Activated T-cell treated with anti-CD3 and anti-CD28 coated beads, Interleukin-2, amount 50 U/mL, for 4 hours (primary cell): ENCODE measurements at places on chromosomes 1 and 21. TPM values are rescaled to one million over a fixed set of nuclear protein-coding genes. Genes with fewer than 3 reads are reported as not detected.
A peak's percentile ranks its signal among the peaks of the same experiment; 100 is the strongest.

Gene ANGPTL3
- not detected for total RNA-seq

Gene LCA5L
- total RNA-seq, result 0.40 TPM

Gene RCSD1
- total RNA-seq, result 20.6 TPM

Gene TAS1R1
- total RNA-seq, result not detected

Gene GREM2
- total RNA-seq, result not detected

GRCh38 chr21:44694776-44695175 is 2.2 kb upstream of the KRTAP10-12 start:
- no peak for DNase-seq

GRCh38 chr1:227562933-227563323 is 428 bp upstream of the ZNF678 start:
- DNase-seq, result no peak

- DNase-seq, result no peak
Observed at GRCh38 chr1:82695443-82695842, 894.7 kb downstream of the ADGRL2 start.

DNA sequence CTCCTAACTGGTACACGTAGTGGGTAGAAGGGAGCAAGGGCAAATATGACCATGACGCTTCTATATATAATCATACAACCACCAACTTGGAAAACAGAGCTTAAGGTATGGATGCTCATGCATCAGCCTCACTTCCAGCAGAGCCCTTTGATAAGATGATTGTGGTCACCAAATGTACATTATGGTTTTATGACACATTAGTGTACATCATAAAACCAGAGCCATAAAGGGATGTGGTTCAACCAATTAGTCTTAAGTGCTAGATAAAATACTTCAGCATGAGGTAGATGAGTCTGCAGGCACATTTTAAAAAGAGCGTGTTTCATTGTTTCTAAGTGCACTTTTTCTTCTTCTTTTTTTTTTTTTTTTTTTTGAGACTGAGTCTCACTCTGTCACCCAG is 43.7 kb downstream of the NIBAN1 start:
- no peak for DNase-seq

DNA sequence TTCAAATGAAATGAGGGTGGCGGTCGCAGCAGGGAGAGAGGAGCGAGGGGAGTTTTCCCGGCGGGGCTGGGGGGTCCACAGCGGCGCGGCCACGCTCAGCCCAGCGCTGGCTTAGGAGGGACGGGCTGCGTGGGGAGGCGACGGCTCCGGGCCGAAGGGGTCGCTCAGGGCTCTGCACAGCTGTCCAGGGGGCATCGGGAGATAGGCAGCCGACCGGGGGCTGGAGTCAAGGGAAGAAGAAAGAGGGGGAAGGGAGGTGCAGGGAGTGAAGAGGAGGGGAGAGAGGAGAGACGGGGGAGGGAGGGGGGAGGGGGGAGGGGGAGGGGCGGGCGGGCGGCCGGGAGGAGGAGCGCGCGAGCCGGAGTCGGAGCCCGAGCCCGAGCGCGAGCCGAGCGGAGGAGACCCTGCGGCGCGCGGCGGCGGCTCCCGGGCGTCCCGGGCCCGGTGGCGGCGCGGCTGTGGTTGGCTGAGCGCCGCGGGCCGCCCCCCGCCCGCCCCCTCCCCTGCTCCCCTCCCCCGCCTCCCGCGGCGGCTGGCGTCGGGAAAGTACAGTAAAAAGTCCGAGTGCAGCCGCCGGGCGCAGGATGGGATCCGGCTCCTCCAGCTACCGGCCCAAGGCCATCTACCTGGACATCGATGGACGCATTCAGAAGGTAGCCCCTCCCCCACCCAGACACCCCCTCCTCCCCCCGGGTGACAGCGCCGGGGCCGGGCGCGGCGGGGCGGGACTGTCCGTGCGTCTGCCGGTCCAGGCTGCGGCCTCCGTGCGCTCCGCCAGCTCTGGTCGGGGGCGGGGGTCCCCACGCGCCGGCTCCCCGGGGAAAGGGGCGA is at the start of gene PDE9A:
Gene PDE9A (plus strand): TSS at position 391 of the 831 bp plus-strand sequence. CDS start 194 bp downstream, at position 585.
- DNase-seq, result peak; percentile 28

DNA sequence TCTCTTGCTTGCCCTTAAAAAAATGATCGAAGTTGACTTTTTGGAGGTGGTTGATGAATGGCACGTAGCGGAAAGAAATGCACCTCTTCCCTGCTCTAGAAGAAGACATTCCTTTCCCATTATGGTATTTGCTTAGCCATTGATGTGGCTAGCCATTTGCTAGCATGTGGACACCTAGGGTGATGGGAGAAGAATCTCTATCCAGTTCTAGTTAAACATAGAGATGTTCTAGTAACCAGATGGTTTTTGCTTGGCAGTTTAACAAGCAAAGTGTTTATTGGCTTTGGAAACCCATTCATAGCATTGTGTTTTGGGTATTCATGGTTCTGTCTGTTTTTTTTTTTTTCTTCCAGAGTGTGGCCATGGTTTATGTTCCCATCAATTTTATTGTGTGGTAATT is 78.9 kb downstream of the KCNJ6 start:
- DNase-seq, result no peak

DNA sequence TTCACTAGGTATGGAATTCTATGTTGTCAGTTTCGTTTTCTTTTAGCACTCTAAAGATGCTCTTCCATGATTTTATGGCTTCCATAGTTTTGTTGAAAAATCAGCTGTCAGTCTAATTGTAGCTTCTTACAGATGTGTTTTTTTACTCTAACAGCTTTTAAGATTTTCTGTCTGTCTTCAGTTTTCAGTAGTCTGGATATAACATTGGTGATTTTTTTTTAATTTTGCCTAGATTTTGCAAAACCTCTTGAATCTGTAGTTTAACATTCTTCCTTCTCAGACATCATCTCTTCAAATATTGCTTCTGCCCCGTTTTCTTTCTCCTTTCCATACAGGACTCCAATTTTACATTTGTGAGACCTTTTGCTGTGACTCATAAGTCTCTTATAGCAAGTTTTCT is 17.9 kb upstream of the DYRK1A start:
- DNase-seq, result no peak

DNA sequence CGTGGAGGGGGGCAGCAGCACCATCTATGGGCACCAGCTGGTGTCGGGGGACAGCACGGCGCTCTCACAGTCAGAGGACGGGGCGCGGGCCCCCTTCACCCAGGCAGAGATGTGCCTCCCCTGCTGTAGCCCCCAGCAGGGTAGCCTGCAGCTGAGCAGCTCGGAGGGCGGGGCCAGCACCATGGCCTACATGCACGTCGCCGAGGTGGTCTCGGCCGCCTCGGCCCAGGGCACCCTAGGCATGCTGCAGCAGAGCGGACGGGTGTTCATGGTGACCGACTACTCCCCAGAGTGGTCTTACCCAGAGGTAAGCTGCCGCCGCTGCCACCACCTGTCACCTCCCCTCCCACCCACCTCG is 106.2 kb upstream of the VAMP3 start:
- DNase-seq, result no peak

DNA sequence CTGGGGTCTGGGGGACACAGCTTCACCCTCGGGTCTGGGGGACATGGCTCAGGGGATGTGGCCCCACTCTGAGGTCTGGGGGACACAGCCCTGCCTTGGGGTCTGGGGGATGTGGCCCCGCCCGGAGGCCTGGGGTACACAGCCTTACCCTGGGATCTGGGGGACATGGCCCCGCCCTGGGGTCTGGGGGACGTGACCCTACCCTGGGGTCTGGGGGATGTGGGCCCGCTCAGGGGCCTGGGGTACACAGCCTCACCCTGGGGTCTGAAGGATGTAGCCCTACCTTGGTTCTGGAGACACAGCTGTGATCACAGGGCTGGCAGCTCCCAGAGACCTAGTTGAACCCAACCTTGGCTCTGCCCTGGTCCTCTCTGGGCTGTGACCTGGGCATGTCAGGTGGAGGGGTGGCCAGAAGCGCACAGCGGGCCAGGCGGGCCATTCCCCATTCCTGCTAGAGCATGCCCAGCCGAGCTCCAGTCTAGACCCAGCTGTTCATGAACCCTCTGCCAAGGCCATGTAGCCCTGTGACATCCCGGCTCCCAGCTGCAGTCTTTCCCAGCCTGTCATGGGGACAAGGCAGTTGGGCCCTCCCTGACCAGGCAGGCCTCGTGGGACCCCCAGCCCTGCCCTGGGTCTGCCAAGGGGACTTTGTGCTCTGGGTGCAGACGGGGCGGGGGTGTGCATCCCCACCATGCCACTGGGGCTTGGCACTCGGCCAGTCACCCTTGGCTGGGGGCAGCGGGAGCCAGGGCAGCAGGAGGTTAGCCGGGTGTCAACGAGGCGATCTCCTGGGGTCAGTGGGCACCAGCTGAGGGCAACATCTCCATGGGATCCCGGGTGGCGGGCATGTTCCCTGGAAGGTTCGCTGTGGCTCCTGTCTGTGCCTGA is 43.9 kb downstream of the WNT9A start:
- DNase-seq, result no peak

- DNase-seq, result peak; percentile 68
Observed at GRCh38 chr1:11893907-11894251, 32.3 kb downstream of the KIAA2013 start.

GRCh38 chr1:54851936-54852524 is 35.0 kb downstream of the DHCR24 start:
- no peak for DNase-seq

- DNase-seq, result no peak
Observed at GRCh38 chr1:206538086-206538770, 30.9 kb downstream of the RASSF5 start.

- DNase-seq, result no peak
Observed at GRCh38 chr1:36565576-36566501, 83.1 kb upstream of the CSF3R start.

GRCh38 chr21:35256468-35256988 is 207.4 kb upstream of the RUNX1 start:
- DNase-seq, result no peak

GRCh38 chr1:60620087-60620486 is 462.3 kb upstream of the NFIA start:
- no peak for DNase-seq

DNA sequence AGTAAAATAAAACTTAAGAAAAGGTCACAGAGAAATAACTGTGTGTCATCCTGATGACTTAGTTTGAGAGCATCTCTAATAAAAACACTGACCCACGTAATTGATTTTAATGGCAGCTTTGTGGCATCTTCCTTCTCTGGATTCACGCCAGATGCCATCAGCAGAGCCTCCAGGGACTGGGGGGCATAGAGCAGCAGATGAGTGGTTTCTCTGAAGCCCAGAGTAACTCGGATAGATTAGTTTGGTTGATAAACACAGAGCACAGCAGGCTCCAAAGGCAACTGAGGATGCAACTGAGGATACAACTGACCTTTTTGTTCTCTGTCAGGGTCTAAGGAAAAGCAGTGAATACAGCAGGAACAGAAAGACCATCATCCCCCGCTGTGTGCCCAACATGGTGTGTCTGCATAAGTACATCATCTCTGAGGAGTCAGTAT is 180.8 kb downstream of the RPS6KC1 start:
- no peak for DNase-seq

GRCh38 chr1:93670141-93670540 is 11.5 kb downstream of the BCAR3 start:
- no peak for DNase-seq

DNA sequence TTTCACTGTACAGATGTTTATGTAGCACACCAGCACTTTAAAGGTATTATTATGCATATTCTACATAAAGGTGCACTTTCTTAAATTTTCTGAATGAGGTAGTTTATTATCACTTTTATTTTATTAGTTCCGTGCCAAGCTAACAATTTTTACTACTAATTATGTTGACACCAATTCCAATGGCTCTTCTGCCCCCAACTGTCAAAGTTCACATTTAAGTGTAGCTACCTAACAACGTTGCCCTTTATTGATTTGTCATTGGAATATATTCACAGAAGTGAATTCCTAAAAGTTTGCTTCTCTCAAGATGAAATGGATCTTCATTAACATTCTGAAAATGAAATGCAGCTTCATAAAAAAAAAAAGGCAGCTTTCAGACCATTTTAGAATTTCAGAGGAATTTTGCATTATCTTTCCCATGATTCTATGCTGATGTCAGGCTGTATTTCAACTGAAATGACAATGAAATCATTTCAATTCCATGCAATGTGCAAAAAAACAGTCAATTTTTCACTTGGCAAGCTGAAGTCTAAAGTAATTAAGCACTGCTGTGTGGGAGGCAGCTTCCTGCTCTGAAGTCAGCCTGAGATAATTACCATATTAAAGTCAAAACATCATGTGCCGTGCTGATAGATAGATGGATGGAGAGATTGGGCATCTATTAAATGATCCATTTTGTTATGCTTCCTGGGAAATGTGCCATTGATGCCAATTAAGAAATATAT is 229.2 kb downstream of the TTLL7 start:
- no peak for DNase-seq
